Stimulated activated naive CD8-positive, alpha-beta T cell treated with anti-CD3 and anti-CD28 coated beads, Interleukin-15, Interleukin-2, amounts not matched to agents 100 U/mL and 50 U/mL, for 24 hours (primary cell): ENCODE measurements at places on chromosomes 1 and 21.

GRCh38 chr1:193448682-193449461, 262.5 kb upstream of the B3GALT2 start:
- peak; percentile 25 for DNase-seq

- peak; percentile 29 for DNase-seq
Observed at GRCh38 chr1:27527223-27527889, 37.4 kb upstream of the WASF2 start.

- no peak for DNase-seq
Observed at GRCh38 chr1:223714849-223715603, 2.7 kb downstream of the CAPN2 start.

GRCh38 chr1:53614231-53615021, 124.5 kb downstream of the GLIS1 start:
- DNase-seq = no peak

- DNase-seq = no peak
Observed at GRCh38 chr1:96060621-96061020, 661.0 kb upstream of the PTBP2 start.

- no peak for DNase-seq
Observed at GRCh38 chr1:214193691-214194090, 87.3 kb upstream of the SMYD2 start.

DNA sequence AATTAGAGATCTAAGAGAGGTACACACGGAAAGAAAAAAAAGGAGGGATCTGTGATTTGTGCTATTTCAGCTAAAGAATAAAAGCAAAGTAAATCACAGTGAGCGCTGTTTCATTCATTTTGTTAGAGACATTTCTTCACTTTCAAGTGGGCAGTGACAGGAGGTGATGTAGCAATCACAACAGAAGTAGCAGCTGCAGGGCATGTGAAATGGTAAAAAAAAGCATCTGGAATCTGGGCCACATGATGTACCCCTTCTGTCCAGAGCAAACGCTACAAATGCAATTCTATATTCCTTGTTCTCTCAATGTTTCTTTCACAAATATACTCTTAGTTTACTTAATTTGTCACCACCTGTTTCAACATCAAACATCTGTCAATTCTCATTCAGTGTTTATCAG, 786.5 kb downstream of the LRRIQ3 start:
- no peak for DNase-seq

GRCh38 chr1:97499667-97500066, 421.2 kb downstream of the DPYD start:
- DNase-seq = no peak

DNA sequence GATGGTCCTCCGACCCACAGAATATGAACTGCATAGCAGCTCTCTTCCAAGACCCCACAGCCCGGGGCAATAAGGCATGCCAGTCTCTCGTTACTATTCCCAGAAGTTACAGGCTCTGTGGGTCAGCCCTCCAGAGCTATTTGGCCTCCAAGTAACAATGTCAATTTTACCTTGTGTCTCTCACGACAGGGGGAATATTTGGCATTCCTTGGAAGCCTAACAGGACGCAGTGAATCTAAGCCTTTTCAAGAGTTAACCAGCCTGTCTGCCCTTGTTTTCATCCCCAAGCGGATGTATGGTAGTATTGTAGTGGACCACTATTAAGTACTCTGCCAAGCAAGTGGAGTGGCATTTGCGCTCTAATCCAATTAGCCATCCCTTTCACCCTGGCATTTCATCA, 24.4 kb upstream of the GNG4 start:
- DNase-seq = no peak

GRCh38 chr1:63173161-63173560, 149.2 kb upstream of the FOXD3 start:
- no peak for DNase-seq

DNA sequence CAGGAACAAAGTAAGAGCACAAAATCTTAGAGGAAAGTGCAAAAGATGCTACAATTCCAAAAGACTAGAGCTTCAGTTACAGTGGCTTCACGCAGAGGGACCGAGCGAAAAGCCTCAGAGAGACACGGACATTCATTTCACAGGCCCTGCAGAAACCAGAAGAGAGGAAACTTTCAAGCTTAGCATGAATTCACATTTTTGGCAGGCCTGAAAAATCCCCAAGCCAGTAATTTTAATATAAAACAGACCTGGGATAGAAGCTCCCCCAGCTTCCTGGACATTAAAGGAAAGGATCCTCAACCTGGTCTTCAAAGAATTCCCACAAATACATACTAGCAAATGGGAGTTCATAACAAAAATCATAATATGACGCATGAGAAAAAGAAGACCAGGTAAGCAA, 66.2 kb downstream of the HSF2BP start:
- no peak for DNase-seq

DNA sequence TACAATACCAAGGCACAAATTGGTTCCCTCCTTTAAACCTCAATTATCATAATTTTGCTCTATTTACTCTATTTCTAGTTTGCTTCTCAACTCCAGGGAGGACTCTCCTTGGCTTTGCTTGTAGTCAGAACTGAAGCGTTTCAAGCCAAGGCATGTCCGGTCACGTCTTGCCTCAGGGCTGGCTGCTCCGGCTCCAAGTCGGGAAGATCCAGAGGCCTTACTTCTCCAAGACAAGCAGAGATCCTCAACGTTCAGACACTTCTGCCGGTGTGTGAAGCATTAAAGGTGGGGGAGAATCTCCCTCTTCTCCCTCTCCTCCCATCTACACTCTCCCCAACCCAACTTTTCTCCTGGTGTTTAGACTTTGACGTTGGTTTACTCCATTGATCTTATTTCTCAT, 7.2 kb upstream of the HHAT start:
- no peak for DNase-seq

GRCh38 chr1:233885196-233885920, 19.1 kb upstream of the SLC35F3 start:
- DNase-seq = no peak

DNA sequence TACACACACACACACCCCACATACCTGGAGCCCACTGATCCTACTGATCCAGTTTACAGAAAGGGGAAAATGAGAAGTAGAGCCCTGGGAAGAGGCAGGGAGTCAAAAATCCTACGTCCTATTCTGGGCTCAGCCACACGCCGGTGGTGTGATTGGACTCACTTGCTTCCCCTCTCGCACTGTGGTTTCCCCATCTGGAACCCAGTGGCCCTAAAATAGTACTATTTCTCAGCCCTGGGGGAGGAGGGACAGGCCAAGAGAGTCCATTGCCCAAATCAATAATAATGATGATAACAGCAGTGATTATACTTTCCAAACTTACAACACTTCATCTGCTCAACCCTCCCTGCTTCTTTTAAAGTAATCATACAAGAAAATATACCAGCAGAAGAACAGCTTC, 2.9 kb upstream of the PIGR start:
- no peak for DNase-seq

- no peak for DNase-seq
Observed at GRCh38 chr1:214228976-214229375, 52.0 kb upstream of the SMYD2 start.

- DNase-seq = no peak
Observed at GRCh38 chr1:7093297-7093696, 308.0 kb downstream of the CAMTA1 start.

DNA sequence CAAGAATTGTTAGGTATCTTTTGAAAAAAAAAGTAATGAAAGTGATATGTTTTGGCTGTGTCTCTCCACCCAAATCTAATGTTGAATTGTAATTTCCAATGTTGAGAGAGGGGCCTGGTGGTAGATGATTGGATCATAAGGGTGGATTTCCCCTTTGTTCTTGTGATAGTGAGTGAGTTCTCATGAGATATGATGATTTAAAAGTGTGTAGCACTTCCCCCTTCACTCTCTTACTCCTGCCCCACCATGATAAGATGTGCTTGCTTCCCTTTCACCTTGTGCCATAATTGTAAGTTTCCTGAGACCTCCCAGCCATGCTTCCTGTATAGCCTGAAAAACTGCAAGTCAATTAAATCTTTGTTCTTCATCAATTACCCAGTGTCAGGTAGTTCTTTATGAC, 70.7 kb downstream of the XCL2 start:
- DNase-seq = no peak

- DNase-seq = no peak
Observed at GRCh38 chr1:3113047-3113740, 44.2 kb downstream of the PRDM16 start.
